ENCODE measurements at places on chromosomes 7 and 10.

- peak; percentile 96 for DNase-seq
Observed at GRCh38 chr7:134737566-134738345, 41.7 kb upstream of the CALD1 start.

- no peak for DNase-seq
Observed at GRCh38 chr7:144873316-144873845, 37.5 kb upstream of the TPK1 start.

DNA sequence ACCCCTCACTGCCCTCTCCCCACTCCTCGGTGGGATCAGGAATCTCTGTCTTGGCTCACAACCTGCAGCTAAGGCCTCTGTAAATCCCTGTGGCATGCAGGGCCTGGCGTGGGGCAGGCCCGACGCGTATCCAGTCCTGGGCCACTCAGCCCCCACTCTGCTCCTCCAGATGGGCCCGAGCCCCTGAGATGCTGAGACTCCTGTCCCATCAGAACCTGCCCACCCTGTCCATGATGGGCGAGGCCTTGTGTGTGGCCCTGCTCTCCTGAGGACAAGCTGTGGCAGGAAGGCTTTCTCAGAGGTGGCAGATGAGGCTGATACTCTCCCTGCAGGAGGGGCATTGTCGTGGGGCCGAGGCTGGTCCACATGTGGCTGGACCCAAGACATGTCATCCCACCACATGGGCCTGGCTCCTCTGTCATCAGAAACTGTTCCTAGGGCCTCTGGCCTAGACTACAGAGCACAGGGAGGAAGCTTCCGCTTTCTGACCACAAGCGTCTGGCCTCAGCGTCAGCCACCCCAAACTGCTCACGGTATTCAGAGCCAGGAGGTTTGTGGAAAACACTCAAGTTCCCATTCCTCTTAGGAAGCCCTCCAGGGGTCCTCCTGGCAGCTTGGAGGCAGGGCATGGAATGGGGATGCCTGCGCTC is 6.0 kb downstream of the ALOX5 start:
- DNase-seq = no peak

GRCh38 chr7:22013711-22014110 is 68.0 kb upstream of the CDCA7L start:
- DNase-seq = no peak

DNA sequence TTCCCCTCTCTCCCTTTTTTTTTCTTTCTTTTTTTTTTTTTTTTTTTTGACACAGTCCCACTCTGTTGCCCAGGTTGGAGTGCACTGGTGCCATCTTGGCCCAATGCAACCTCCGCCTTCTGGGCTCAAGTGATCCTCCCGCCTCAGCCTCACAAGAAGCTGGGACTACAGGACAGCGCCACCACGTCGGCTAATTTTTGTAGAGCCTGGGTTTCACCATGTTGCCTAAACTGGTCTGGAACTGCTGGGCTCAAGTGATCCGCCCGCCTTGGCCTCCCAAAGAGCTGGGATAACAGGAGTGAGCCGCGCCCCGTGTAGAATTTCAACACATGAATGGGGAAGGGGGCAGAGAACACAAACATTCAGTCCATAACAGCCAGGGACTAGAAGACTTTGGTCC is 2.6 kb upstream of the SP4 start:
- DNase-seq = no peak

DNA sequence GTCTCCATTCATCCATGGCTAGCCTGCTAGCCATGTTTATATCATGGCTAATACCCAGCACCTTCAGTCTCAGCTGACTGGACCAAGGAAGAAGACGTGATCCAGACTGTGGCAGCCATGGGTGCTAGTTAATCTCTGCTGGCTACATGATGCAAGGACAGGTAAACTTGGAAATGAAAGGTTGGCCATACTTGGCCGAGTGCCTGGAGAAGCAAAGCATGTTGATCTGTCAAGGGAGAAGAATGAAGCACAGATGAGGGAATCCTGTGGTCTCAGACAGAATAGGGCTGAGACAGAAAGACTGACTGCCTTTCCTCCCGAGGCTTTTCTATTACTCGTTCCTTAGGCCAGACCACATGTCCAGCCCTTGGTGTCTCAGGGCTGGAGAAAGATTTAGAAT is 41.1 kb downstream of the CPVL start:
- peak; percentile 23 for DNase-seq

- DNase-seq = no peak
Observed at GRCh38 chr10:92003258-92003657, 79.7 kb downstream of the BTAF1 start.

- no peak for DNase-seq
Observed at GRCh38 chr7:66237906-66238772, 33.0 kb downstream of the TPST1 start.

DNA sequence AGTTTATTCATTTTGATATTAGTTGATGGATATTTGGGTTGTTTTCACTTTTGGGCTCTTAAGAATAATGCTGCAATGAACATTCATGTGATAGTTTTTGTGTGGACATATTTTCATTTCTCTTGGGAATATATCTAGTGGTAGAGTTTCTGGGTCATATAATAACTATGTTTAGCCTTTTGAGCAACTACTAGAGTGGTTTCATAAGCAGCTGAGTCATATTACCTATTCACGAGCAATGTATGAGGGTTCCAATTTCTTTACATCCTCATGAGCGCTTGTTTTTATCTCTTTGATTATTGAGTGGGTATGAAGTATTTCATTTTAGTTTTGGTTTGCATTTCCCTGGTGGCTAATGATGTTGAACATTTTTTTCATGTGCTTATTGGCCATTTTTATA is 182.6 kb downstream of the PON1 start:
- DNase-seq = peak; percentile 63

DNA sequence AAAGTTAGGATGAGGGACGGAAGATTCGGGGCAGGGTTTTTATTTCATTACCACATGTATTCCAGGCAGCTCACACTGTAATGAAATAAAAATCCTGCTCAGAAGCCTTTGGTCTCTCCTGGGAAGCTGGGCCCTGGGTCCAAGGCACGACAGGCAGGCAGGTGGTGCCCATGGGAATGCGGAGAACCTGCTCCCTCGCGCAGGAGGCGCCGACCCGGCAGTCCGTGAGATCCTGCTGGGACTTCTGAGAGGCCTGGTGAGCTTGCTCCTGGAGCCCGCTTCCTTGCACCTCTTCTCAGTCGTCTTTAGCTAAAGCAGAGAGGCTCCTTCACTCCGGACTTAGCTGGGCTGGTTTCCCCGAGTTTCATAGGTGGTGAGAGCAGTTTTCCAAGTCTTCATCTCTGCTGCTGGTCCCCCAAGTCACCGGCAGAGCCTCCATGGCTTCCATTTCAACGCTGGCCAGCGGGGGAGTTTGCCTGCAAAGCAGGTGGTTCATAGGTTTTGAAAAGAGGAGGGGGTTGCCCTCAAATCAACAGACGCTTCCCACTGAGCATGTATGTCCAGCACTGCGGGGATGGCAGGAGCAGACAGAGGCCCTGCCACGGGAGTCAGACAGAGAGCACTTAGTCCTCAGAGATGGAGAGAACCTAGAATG is 24.5 kb downstream of the IL15RA start:
- no peak for DNase-seq

DNA sequence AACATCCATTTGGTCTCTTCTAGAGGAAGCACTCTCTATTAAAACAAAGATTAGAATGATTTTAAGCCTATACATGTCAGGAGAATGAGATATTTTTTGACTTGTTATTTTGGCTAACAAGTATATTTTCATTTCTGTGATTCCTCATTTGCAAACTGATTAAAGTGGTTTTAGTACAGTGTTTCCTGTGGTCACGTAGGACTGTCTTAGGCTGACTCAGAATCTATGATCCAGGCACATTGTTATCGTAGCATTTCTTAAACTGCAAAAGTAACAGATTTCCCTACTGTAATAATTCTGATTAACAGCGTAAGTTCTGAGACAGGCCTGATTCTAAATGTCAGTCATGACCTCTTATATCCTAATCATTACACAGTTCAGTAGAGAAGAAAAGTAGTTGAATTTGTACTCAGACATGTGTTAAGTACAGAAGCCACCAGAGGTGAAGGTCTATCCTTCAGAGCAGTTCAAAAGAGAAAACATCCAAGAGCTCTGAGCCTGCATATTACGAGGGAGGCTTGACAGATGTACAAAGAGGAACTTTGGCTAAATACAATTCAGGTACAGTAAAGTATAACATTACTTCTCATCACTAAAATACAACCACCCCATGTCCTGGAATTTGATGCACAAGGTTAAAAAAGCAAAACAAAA is 124.1 kb upstream of the TEX47 start:
- DNase-seq = peak; percentile 31

DNA sequence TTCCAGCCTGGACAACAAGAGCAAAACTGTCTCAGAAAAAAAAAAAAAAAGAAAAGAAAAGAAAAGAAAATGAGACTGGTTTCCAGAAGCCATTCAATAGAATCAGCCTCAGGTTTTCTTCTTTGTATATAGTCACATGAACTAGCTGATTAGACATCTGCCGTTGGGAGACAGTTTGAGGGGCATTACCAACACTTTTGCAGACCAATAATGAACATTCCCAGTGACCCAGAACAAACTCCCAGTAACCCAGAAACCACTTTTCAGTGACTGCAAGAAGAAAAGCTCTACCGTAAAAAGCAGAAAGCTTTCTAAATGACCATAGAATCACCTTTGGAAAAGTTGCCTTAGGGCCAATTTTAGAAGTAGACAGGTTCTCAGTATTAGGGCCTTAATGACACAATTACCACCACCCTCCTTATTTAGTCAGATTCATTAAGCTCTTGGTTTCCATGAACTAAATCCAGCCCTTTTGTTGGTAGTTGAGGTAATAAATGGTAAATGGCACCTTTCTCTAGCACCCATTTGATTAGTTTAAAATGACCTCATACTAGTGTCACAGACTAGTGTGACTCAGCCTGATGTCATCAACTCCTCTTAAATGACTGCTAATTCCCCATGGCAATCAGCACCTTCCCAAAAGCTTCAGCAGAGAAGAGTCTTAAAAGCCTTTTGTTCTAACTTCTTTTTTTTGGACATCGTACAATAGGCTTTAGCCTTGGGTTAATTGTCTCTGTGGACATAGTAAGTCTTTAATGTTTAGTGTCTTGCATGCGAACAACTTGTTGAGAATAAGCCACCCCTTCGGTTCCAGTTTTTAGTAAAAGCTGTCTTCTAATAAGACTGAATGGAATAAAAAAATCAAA is 33.6 kb upstream of the XRCC2 start:
- peak; percentile 3 for DNase-seq

GRCh38 chr7:70627461-70627860 is 504.5 kb upstream of the GALNT17 start:
- no peak for DNase-seq

GRCh38 chr7:75757860-75758259 is 14.2 kb downstream of the CCL26 start:
- DNase-seq = no peak

GRCh38 chr10:28365840-28366239 is 63.0 kb upstream of the MPP7 start:
- no peak for DNase-seq

DNA sequence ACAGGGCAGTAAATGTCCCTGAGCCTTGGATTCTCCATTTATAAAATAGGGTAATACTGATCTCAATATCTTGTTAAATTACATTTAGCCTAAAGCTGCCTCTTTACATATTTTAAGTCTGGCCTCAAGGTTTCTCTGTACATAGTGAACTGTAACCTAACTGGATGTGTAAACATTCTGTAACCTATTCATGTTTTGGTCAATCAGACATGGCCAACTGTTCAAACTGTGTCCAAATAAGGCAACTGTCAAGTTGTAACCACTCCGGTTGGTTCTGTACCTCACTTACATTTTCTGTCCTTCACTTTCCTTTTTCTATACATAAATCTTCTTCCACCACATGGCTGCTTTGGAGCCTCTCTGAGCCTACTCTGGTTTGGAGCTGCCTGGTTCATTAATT is 107.1 kb upstream of the ITGB1 start:
- DNase-seq = no peak

DNA sequence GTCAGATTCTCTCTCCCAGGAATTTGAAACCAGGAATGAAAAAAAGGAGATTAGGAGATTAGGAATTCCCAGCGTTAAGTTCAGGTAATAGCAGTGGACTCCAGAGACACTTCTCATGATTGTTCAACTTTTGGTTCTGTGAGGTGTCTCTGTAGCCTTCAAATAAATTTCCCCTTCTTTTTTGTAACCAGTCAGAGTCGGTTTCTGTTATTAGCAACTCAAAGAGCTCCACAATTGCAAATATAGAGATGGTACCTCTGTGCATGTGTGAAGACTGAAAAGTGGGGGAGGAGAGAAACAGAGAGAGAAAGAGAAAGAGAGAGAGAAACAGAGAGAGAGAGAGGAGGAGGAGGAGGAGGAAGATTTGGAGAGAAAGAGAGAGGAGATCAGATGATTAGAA is 112.8 kb upstream of the STEAP1B start:
- DNase-seq = no peak

GRCh38 chr10:82736305-82736704 is 861.3 kb downstream of the NRG3 start:
- DNase-seq = no peak

All from fibroblast of skin of scalp (primary cell).